Dermis microvascular lymphatic vessel endothelial cell (primary cell): ENCODE measurements at places on chromosomes 2 and 18. TPM values are rescaled to one million over a fixed set of nuclear protein-coding genes. Genes with fewer than 3 reads are reported as not detected.

Gene SH3RF3
- total RNA-seq: 4.5 and 8.9 TPM in 2 replicates

Gene SLC4A5
- total RNA-seq: under 0.01 and 0.25 TPM in 2 replicates

Gene CTAGE1
- not detected in 2 replicates for total RNA-seq

Gene CFAP221
- under 0.01 TPM in 1 of 2 replicates, not detected in the other for total RNA-seq

Gene PMAIP1
- 20.9 and 38.1 TPM in 2 replicates for total RNA-seq

Gene HOXD11
- not detected in 2 replicates for total RNA-seq

Gene RMND5A
- 71.8 and 81.0 TPM in 2 replicates for total RNA-seq

Gene TM4SF20
- total RNA-seq: not detected in 2 replicates

Gene APLF
- 4.0 and 6.4 TPM in 2 replicates for total RNA-seq

Gene NPAS2
- total RNA-seq: 4.9 and 7.8 TPM in 2 replicates

Gene FBLN7
- total RNA-seq: 1.5 and 6.6 TPM in 2 replicates

Gene MZT2B
- 153 and 186 TPM in 2 replicates for total RNA-seq

Gene OR6B2
- total RNA-seq: not detected in 2 replicates

Gene CIDEA
- total RNA-seq: 1.3 TPM in 1 of 2 replicates, not detected in the other

Gene CCBE1
- under 0.01 and 0.13 TPM in 2 replicates for total RNA-seq

Gene LHCGR
- not detected in 2 replicates for total RNA-seq

Gene RNU2-63P
- total RNA-seq: 99.9 TPM in 1 of 2 replicates, not detected in the other

Gene TMEM163
- total RNA-seq: 0.13 and 0.25 TPM in 2 replicates

Gene IL1RL1
- 0.13 and 0.90 TPM in 2 replicates for total RNA-seq

Gene MMADHC
- total RNA-seq: 131 and 152 TPM in 2 replicates

Gene LDAH
- total RNA-seq: 16.4 and 17.3 TPM in 2 replicates

Gene ANKRD30B
- not detected in 2 replicates for total RNA-seq

Gene CNDP1
- not detected in 2 replicates for total RNA-seq

Gene CFC1
- total RNA-seq: not detected in 2 replicates

Gene SALL3
- total RNA-seq: not detected in 2 replicates

Gene TGOLN2
- 56.1 and 70.3 TPM in 2 replicates for total RNA-seq

Gene ZNF892
- 3.6 and 4.9 TPM in 2 replicates for total RNA-seq

Gene CPO
- total RNA-seq: not detected in 2 replicates

Gene CCDC74A
- 2.2 and 2.5 TPM in 2 replicates for total RNA-seq

Gene GRHL1
- total RNA-seq: 0.26 and 0.76 TPM in 2 replicates

Gene IL36RN
- not detected in 2 replicates for total RNA-seq

Gene EPB41L3
- total RNA-seq: 4.5 and 10.0 TPM in 2 replicates

Gene DLX1
- total RNA-seq: under 0.01 TPM in 1 of 2 replicates, not detected in the other

Gene PTPRN
- not detected in 2 replicates for total RNA-seq

Gene LGALSL
- total RNA-seq: 2.3 and 3.8 TPM in 2 replicates

Gene NT5DC4
- total RNA-seq: not detected in 2 replicates

Gene COLEC11
- total RNA-seq: 0.13 and 0.51 TPM in 2 replicates

Gene ABCA12
- total RNA-seq: not detected in 2 replicates

Gene MROH2A
- not detected in 2 replicates for total RNA-seq

Gene MYO3B
- total RNA-seq: under 0.01 TPM in 1 of 2 replicates, not detected in the other

Gene IL18R1
- total RNA-seq: 0.25 and 0.51 TPM in 2 replicates

Gene DBI
- total RNA-seq: 77.0 and 103 TPM in 2 replicates

Gene SNED1
- total RNA-seq: 8.6 and 25.3 TPM in 2 replicates
